ENCODE measurements at places on chromosomes 3 and 15.

- no peak for DNase-seq
These were observed 20.4 kb downstream of the ARPP21 start for GRCh38 chr3:35659768-35660167.

GRCh38 chr3:64827431-64827830, 139.6 kb upstream of the ADAMTS9 start:
- no peak for DNase-seq

DNA sequence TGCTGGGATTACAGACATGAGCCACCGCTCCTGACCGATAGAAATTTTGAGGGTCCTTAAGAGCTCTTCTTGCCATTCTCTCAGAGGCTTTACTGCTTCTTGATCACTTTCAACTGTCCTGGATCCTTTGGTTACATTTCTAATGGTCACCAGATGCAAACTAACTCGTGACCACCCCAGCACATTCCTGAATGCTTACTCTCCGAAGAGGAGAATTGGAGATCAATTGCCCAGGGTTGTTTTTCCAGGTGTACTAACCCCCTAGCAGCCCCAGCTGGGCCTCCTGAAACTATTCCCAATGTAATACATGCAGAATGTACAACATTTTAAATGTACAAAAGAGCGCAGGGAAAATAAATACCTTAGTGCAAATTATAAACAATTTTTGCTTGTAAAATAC, 65.1 kb upstream of the TBL1XR1 start:
- no peak for DNase-seq

DNA sequence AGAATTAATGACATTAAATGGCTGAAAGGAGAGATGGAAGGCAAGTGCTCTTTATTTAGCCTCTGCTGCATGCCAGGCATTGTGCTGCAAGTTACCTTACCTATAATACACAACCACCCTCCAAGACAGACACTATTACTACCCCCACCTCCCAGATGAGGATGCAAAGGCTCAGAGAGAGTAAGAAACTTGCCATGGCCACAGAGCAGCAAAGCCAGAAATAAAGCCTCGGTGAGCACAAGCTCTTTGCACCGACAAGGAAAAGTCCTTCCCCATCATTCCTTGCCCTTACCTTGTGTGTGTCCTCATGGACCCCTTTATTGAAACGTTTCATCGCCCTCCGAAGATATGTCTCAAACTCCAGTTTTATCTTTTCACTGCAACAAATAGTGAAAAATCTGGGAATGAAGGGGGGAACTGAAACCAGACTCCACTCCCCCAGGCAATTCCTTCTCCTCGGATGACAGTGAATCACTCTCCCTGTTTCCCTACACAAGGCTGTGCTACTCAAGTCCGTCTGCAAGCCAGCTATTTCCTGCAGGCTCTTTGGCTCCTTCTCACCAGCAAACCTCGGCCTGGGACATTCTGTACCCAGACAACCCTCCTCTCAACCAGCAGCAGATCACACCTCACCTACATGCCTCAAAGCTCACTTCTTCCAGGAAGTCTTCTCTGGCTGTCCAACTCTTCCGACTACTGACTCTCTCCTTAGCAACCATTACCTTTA, 11.4 kb downstream of the XPC start:
- DNase-seq, result no peak

DNA sequence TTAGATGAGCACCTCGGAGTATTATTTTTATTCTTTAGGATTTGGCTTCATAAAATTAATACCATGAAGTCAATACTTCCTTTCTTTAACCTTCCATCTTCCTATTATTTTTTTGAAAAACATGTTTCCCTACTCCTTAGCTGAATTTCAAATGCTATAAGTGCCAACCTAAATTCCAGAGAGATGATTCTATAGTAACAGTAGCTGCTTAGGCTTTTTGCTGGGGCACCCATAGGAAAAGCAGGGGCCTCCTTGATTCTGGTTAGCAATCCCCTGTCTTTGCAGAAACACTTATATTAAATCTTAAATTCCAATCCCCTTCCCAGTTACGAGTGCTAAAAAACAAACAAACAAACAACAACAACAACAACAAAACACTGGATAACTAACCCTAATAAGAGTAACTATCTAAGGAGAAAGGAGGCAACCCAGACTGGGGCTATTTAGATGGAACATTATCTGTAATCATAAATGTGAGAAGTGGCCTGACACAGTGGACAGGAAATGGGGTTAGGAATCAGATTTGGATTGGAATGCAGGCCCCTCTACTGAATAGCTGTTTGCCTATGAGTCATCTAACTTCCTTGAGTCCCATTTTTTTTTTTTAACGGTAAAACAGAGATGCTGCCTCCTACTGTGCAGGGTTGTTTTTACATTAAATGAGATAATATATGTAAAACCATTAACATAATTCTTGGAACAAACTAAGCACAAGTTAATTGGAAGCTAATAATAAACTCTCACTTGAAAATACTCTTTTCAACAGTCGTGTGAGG, 148.1 kb downstream of the WDR72 start:
- no peak for DNase-seq

DNA sequence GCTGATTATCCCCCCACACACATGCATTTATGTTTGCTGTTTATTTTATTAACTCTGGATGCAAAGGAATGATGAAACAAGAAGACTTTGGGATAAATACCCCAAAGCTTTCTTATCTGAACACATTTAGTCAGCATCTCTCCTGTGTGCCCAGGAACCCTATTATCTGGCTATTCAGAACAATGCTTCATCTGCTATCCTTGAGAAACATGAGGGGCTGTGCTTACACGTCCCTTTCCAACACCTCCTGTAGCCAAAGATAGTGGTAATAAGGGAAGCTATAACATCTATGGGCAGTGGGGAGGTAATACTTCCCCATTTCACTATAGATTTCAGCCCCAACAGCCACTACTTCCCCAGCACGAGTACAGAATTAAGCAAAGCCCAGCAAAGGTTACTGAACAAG, 94.7 kb downstream of the SSR3 start:
- DNase-seq, result peak; percentile 81

- no peak for DNase-seq
These were observed 20.7 kb downstream of the TIMP4 start for GRCh38 chr3:12138044-12138443.

DNA sequence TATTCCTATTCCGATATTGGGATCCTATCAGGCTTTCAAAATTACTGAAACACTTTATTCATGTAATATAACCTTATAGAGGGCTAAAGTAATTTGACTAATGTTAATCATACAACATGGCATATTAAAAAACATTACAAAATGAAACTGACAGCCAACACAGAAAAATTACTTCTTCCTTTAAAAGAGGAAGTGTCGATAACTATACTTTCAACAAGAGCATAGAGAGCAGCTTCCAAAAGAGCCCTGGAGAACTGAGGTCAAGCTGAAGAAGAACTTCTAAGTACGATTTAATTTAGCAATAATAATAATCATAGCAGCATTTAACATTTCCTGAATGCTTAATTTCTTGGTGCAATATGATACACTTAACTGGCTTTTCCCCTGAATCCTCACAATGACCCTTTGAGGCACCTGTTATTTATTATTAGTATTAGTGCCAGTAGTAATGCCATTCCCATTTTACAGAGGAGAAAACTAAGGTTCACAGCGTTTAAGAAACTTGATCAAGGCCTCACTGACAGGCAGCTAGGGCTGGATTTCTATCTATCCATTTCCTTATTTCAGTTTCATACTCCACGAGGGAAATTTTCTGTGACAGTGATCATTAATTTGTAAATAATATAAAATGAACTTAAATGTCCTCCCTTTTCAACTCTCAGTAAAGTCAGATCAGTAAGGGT, 181.6 kb downstream of the CFAP20DC start:
- no peak for DNase-seq

DNA sequence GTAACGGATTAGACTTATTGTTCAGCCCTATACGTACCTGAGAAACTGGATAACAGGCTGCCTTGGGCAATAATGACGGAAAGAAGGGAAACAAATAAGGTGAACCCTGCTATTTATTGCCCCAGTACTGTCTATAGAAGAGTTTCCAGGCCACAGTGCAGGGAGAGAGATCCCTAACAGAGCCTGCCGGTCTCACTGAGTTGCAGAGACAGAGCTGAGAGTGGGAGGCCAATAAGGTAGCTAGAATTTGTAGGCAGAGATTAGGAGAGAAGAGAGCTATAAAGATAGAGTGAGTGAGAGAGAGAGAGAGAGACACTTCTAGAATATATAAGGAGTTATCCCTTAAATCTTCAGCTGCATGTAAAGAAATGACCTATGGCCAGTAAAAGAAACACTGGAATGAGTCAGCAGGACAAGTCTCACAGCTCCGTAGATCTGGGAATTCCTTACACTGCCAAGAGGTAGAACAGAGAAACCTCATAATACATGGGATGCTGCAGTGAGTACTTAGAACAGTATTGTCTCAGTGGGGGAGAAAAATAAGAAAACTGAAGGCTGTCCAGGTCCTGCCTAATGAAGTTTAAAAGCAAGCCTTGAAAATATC, 51.8 kb downstream of the ST3GAL6 start:
- DNase-seq, result no peak

DNA sequence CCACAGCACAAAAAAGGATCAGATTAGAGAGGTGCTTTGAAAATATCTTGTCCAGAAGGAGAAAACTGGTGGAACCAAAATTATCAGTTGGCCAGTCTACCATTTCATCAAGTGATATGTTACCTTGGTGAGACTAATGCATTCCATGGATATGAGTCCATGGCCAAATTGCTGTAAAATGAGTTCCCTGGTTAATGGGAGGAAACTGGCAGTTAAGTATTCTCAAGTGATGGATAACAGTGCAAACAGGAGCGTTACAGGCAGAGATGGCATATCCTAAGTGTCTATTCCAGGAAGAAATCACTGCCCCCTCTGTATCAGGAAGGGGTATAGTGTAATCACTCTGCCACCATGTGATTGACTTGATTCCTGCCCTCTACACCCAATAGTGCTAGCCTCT, 34.0 kb downstream of the MYRIP start:
- no peak for DNase-seq

GRCh38 chr3:23819599-23820360, 14.0 kb downstream of the UBE2E1 start:
- DNase-seq, result no peak

- DNase-seq, result no peak
These were observed 45.6 kb downstream of the UMPS start for GRCh38 chr3:124775877-124776276.

DNA sequence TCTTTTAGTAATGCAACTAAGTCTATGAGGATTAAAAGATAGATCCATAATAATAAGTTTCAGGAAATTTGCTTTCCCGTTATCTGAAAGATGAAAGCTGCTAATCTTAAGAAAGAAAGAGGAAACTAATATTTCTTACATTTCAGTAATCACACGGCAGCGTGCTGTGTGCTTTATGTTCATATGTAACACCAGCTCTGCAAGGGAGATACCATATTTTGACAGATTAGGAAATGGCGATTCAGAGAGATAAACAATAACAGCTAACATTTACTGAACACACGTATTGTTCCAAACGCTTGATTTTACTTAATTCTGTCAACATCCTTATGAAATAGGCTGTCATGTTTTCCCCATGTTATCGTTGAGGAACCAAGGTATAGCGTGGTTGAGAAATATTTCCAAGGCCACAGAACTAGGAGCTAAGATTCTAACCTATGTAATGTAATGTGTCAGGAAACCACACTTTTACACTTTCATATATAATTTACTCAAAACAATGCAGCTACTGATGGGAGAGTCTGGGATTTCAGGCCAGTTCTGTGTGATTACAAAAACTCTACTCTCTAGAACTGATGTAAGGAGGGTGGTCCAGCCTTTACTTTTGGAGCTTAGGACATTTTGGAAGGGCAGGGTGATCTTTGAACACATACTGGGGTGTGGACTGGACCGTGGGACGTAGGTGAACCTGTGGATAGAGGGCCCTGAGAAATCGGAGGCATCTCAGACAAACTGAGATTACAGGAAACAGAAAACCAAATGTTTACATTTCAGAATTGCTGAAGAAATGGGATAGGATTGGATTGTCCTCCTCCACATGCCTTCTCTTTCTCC, 100.6 kb downstream of the IL1RAP start:
- no peak for DNase-seq

- no peak for DNase-seq
These were observed 95.2 kb downstream of the AQP9 start for GRCh38 chr15:58233341-58233740.

DNA sequence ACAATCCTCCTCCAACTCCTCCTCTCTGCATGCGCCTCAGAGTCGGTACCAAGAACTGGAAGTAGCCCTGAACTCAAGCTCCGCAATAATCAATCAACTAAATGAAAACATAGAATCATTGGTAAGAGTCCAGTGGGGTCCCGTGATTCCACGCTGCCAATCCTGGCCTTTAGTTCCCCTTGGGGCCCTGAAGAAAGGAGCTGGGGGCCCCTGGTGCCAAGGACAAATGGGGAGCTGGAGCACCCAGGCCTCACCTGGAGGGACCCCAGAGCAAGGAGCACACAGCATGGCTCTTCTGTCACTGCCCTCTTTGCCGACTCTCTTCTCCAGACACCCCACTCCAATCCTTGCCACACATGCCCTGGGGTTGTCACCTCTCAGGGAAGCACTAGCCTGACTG, 80.3 kb downstream of the ADAMTS7 start:
- DNase-seq, result no peak

DNA sequence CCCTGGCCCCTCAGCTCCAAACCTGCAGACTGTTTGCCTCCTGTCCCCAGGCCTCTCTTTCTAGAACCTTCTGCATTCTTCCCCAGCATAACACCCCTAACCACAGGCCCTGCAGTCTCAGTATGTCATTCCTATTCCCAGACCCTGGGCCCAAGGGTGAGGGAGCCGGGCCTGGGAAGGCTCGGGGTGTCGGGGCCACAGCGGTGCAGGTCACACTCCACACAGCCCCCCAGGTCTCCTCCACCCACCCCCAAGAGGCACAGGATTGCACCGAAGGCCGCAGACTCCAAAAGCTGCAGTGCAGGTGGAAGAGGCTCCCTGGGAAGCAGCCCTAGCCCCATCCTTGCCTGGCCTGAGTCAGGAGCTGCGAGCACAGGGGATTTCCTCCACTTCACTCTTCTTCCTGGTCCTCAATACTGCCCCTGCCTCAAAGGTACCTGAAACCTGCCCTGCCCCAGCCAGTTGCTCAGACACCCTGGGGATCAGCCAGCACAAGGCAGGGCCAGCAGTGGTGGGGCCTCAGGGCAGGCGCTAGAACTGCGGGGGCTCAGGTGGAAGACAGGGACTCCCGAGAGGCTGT, 31.1 kb downstream of the TNK2 start:
- no peak for DNase-seq

DNA sequence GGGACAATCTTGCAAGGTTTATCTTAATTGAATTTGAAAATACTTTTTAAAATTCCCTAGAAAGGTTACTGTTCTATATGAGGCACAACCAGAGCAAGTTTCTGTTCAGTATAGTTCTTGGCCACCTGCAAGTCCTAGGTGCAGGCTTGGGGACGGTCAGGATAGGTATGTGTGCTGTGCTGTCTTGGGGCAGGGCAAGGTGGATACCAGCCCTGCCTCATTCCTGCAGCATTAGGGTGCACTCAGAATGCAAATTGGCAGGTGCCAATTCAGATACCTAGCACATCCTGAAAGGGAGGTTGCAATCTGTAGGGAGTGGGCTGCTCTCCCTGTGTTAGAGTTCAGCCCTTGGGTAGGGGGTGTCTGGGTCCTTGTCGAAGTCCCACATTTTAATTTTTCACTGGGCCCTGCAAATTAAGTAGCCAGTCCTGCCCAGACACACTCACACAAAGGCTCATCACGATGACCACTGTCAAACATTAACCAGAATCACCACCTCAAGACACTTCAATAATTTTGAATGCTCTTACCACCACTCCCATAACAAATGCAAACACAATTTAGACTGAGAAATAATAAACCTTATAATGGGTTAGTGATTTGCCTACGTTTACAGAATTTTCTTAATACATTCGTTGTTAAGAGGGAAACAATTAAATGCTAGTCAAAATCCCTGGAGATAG, 838.0 kb upstream of the NR2F2 start:
- no peak for DNase-seq
